OCI-LY7 (cell line): ENCODE measurements at places on chromosomes 5 and 9. TPM values are rescaled to one million over a fixed set of nuclear protein-coding genes. Genes with fewer than 3 reads are reported as not detected.

Gene SPAG8
- 3.6 and 5.1 TPM in 2 replicates for total RNA-seq

Gene PTGR1
- not detected in 2 replicates for total RNA-seq

DNA sequence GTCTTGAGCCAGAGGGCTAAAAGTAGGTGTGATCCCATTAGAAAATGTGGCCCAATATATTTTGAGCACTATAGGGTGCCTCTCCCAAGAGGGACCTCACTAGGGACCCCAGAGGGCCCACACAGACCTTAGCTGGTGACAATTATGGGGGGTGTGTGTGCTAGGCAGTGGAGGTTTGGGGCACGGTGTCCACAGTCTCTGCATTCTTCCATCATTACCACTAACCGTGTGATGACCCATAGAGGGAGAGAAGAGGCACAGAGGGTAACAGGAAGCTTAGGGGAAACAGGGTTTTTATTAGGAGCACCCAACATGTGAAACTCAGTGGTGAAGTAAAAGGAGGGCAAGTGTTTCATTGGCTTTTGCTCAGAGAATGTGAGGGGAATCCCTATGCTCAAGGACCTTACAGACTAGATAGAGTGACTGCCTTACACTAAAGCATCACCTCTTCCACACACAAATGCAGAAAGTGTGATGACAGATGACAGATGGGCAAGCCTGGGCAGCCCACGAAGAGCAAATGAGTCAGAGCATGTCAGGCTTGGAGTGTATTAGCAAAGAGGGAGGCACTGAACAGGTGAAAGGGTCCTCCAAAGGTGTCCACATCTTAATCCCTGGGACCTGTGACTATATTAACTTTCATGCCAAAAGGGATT is 2.5 kb upstream of the ACTL7A start:
- no peak for DNase-seq

Gene IL9
- total RNA-seq, result not detected in 2 replicates

Gene RNF224
- total RNA-seq, result 0.30 TPM in 1 of 2 replicates, not detected in the other
